ENCODE measurements at places on chromosomes 3 and 15. TPM values are rescaled to one million over a fixed set of nuclear protein-coding genes. Genes with fewer than 3 reads are reported as not detected.

DNA sequence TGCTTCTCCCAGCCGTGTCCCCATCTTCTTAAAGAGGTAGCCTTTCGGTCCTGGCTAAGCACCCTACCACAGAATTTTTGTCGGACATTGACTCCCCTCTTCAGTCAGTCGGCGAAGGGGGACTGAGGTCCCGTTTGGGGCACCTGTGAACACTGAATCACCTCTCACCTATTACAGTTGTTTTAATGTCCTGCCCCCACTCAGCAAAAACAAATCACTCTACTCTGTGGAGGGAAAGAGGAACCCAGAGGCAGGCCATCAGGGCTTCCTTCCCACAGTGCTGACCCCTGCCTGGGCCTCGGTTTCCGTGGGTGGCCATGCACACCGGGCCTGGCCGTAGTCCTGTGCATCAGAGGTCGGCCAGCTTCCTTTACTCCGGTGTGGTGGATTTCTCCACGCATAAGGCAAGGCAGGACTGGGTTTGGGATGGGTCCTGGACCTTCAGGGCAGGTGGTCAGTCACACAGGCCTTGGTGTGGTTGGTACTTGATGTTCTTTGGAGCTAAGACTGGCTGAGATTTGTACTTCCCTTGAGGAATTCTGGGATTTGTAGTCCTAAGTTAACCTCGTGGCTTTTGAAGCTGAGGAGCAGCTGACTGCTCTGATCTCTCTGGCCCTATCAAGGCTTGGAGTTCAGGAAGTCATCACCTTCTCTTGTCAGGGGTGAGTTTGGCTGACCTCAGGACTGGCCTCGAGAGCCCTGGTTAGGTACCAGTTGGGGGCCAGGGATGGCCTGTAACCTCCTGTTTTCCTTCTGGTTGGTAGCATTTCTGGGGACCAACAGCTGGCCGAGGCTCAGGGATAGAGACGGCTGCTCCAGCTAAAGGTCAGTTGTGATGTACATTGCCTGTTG, 627 bp upstream of the FAM131A start:
- no peak for DNase-seq

DNA sequence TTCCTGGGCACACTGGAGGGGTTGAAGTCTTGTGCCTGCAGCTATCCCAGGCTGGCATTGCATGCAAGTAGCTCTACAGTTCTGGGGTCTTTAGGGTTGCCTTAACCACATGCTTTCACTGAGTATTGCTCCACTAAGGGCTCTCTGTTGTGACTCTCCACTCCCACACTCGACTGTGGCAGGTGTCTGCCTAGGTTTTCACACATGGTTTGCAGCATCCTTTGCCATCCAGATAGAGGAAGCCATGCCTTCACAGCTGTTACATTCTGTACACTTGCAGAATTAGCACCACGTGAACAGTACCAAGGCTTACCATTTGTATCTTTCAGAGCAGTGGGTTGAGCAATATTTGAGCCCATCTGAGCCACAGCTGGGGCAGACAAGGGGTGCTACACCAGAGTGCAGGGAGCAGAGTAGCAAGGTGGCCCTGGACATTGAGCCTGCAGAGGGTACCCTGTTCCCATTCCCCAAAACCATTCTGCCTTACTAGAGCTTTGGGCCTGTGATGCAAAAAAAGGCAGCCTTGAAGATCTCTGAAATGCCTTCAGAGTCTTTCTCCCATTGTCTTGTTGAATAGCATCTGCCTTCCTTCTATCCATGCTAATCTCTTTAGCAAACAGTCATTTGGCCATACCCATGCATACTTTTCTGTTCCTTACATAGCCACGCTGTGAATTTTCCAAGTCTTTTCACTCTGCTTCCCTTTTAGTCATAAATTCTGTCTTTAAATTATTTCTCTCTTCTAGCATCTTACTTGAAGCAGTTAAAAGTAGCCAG, 95.2 kb upstream of the PLCL2 start:
- DNase-seq, result peak; percentile 8

DNA sequence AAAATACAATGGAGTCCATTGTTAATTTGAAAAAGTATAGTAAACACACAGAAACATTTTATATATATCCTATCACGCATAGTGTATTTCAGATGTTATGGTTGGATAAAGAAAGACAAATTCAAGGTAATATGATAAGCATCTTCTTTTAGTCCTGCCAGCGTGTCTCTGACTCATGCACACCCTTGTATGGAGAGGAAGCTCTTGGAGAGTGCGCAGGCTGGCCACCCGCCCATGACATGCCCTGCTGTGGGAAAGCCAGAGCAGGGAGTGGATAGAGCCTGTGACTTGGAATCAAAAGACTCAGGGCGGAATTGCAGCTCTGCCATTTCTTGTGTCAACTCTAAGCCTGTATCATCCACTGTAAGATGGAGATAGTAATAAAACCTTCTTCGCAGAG, 23.0 kb upstream of the COPG1 start:
- no peak for DNase-seq

DNA sequence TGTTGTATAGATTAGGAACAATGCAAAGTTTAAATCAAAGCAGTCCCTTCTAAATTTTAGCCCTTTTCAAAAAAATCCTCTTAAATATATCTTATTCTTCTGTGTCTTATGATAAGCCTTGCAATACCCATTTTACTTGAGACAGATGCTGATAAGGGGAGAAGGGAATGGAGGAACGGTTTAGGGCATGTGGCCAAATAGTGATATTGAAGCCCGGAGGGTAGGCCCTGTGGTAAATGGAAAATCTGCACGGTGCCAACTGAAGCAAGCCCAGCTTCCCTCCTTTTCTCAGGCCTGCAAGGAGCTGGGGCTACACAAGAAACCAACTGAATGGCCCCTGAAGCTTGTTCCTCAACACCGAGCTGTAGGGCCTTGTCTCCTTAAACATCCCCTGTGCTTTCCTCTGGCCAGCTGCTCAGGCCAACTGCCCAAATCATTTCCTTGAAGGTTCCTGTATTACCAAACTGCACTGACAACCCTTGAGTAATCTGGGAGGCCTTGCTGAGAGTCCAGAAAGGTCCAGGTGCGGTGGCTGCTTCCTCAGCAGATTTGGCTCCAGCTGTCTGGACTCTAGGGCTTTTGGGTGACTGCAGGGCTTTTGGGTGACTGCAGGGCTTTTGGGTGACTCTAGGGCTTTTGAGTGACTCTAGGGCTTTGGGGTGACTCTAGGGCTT, 67.2 kb downstream of the NCEH1 start:
- no peak for DNase-seq

- peak; percentile 55 for DNase-seq
Observed at GRCh38 chr15:63436872-63437375, 55.3 kb upstream of the CA12 start.

- DNase-seq, result no peak
Observed at GRCh38 chr3:161419555-161420333, 48.4 kb upstream of the SPTSSB start.

DNA sequence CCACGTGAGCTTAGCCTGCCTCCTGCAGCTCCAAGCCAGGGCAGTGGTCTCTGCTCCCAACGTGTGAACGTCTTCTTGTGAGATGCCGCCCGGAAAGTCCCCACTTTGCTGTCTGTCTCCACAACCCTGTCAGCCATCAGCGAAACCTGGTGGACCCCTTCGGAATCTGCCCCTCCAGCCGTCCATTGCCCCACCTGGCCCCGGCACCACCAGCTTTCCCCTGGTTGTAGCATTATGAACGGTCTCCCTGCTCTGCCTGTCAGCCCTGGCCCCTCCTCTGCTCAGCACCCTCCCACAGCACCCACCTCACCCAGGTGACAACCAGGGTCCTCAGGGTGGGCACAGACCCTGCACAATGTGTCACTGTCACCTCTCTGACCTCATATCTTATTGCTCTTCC, 71.1 kb downstream of the HMCES start:
- no peak for DNase-seq

GRCh38 chr15:93360318-93360717, 271.3 kb upstream of the RGMA start:
- DNase-seq, result no peak

TNFAIP8L3 gene
- total RNA-seq, result 2.1 TPM

TRAK1 gene
- 19.7 TPM for total RNA-seq

DNA sequence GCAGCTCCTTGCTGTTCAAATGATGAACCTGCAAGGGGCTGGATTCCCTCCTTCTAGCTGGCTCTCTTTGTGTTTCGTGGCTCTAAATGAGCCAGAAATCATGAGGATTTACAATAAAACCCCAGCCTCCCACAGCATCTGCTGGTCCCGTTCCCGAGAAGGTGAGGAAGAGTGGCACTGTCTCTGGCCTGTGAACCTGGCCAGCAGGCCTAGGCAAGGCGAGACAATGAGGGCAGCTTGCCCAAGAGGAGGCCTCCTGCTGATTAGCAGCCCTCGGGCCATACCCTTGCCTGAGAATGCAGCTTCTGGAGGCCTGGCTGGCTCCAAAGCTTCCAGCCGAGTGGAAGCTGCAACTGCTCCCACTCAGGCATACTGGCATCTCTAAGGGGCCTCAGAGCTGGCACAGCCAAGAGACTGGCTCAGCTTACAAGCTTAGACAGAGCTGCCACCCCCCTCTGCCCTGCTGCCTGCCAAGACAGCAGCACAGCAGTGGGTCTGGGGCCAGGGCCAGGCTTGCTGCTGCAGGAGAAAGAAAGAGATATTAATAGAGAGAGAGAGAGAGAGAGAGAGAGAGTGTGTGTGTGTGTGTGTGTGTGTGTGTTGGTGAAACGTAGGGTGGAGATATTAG, 76.5 kb downstream of the HMG20A start:
- no peak for DNase-seq

DNA sequence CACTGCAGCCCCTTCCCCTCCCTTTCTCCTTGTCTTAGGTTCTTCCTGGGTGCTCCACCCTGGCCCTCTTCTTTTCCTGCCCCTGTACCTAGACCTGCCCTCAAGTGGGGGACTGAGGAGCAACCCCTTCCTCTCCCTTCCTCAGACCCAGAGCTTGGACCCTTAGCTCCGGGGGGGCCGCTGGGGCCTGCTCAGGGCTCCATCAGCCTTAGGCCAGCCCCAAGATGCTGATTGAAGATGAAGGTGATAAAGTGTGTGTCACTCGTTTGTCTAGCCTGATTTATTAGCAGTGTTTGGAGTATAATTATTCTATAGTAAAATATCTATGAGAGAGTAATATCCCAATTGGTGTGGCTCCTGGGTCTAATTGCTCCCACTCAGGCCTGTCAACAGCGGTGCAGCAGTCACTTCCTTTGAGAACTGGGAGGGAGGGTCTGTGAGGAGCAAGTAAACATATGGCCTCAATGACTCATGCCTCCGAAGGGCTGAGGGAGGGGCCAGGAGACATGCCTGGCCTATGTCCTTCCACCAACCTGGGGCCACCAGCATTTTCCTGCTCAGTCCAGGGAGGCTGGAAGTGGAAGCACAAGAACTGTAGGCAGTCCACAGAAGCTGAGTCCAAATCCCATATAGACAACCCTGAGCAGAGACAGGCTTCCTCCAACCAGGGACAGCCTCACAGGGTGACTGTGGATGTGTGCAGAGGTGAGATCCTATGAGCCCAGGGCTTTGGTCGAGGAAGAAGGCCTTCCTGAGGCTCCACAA, 123.2 kb downstream of the DNAJB8 start:
- DNase-seq, result no peak

- no peak for DNase-seq
Observed at GRCh38 chr3:10764259-10765051, 51.6 kb upstream of the SLC6A11 start.

DNA sequence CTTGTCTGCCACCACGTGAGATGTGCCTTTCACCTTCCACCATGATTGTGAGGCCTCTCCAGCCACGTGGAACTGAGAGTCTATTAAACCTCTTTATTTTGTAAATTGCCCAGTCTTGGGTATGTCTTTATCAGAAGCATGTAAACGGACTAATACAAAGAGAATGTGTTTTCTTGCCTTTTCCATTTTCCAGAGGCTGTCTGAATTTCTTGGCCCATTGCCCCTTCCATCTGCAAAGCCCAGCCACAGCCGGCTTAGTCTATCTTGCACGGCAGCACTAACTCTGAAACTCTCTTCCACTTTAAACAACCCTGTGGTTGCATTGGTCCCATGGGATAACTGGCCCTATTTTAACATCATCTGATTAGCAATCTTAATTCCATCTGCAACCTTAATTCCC, 215.3 kb downstream of the LRTM1 start:
- DNase-seq, result no peak

ALDH1A2 gene
- total RNA-seq, result not detected

GRCh38 chr3:119013951-119014350, 20.7 kb downstream of the IGSF11 start:
- DNase-seq, result no peak

DNA sequence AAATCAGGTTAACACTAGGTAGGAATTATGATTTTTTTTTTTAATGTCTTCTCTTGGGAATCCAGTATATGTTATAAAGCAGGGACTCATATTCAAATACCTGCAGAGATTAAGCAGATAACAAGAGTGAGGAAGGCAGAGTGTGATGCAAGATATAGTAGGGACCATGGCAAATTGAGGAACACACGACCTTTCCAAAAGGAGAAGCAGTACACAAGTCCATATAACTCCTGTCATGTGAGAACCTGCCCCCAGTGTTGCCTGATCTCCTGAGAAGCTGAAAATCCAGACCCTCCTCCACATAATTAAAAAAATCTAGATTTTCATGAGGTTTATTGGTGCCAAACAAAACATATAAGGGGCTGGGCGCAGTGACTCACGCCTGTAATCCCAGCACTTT, 3.6 kb downstream of the RFC4 start:
- DNase-seq, result no peak

DNA sequence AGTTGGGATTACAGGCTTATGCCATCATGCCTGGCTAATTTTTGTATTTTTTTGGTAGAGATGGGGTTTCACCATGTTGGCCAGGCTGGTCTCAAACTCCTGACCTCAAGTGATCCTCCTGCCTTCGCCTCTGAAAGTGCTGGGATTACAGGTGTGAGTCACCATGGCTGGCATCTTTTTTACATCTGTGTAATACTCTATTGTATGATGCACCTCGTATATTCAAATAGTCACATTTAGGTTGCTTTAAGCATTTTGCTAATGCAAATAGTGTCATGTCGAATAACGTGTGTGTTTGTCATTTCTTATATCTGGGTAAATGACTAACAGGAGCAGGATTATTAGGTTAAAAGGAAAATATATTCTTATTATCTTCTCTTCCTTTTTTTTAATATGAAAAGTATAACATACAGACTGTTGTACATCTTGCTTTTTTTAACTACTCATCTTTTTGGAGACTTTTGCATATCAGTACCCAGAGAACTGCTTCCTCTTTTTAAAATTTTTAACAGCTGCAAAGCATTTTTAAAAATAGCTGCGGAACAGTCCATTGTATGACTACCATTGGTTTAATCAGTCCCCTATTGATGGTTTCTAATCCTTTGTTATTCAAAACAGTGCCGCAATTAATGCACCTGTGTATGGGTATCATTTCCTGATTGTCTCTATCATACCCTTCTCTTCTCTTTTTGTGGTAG, 13.4 kb downstream of the SCAMP5 start:
- no peak for DNase-seq

CYP8B1 gene
- total RNA-seq, result not detected

GNAT1 gene
- not detected for total RNA-seq

DNA sequence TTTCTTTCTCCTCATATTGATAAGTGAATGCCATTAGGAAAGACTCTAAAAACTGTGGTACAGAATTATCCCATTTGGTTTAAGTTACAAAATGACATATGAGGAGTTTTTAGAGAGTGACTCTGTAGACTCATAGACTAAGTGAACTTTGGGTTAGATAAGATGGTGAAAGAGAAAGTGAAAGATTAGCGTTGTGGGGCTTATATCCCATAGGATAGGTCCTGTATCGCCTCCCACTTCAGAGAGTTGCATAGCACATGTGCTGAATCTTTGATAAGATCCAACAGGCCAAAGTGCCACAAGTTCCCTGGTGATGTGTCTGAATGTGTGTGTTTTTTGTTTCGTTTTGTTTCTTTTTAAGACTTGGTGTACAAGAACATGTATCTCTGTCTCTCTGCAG, 666.9 kb downstream of the MECOM start:
- DNase-seq, result no peak

GRCh38 chr3:21463319-21463718, 287.7 kb downstream of the ZNF385D start:
- no peak for DNase-seq
